COR-L47 (cell line): ENCODE measurements at places on chromosomes 3 and 15.

DNA sequence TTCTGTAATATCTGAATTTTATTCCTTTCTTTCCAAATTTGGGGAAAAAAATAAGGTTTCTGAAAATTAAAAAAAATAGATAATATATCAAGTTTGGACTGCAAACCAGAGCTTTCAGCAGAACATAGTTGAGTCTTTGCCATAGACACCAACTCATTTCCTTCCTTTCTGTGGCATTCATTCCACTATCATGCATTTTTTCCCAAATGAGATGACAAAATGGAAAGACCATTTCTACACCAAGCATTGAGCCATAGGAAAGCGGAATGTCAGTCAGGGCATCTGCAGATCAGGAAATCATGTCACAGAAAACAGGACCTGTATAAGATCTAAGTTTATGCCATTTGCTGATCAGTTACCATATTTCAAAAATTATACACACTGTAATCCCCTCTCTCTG lies 333.3 kb upstream of the THBS1 start:
- no peak for DNase-seq

GRCh38 chr3:85474241-85474640 lies 515.5 kb downstream of the CADM2 start:
- peak; percentile 8 for DNase-seq

GRCh38 chr15:71559098-71559497 lies 251.3 kb upstream of the NR2E3 start:
- no peak for DNase-seq

GRCh38 chr15:63999177-63999576 lies 47.1 kb downstream of the DAPK2 start:
- no peak for DNase-seq

DNA sequence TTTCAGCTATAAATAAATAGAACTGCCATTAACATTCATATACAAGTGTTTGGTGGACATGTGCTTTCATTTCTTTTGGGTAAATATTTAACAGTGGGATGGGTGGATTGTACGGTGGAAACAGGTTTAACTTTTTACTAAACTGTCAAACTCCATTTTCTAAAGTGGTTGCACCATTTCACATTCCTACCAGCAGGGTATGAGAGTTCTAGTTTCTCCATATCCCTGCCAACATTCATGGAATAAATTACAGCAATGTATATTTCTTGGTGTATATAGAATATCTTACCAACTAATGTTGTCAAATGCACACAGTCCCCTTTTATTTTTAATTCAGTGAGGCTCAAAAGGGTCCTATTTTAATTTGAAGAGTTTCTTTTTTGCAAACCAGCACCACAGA lies 71.3 kb upstream of the CTXND1 start:
- no peak for DNase-seq
